ENCODE measurements at places on chromosomes 7 and 10.
A peak's percentile ranks its signal among the peaks of the same experiment; 100 is the strongest.

DNA sequence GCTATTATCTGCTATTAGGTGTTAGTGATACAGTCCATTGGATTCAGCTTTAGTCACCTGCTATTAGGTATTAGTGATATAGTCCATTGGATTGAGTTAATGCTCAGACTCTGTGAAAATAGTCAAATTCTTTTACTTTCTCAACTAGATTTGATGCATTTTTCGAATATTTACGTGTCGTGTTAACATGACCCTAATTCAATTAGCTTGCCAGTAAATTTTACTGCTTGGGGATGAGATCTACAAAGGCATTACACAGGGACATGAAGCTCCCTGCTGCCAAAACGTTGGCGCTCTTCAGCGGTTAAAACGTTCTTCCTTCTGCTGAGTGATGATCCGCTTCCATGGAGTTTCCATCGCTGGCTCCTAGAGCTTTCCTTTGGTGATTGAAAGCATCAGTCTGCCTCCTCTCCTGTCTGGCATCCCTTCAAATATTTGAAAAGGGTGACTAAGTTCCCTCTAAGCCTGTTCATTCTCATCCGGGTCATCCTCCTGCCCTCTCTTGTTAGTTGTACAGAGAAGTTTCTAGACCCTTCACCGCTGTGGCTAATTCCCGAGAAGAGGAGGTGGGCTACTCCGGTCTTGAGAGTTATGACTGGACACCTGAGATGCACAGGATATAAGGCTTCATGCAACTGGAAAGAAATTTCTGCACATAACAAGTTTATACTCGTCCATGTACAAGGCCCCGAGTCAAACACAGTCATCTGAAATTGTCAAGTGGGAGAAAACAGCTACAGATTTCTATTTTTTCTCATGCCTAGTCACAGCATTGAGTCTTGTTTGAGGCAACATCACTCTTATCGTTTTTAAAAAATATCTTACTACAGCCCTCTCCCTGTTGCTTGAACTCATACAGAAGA is 254.0 kb downstream of the KLF6 start:
- no peak for DNase-seq

GRCh38 chr7:107809179-107809578 is 6.2 kb upstream of the SLC26A3 start:
- no peak for DNase-seq

GRCh38 chr10:79438699-79439085 is 6.7 kb downstream of the ZCCHC24 start:
- no peak for DNase-seq

DNA sequence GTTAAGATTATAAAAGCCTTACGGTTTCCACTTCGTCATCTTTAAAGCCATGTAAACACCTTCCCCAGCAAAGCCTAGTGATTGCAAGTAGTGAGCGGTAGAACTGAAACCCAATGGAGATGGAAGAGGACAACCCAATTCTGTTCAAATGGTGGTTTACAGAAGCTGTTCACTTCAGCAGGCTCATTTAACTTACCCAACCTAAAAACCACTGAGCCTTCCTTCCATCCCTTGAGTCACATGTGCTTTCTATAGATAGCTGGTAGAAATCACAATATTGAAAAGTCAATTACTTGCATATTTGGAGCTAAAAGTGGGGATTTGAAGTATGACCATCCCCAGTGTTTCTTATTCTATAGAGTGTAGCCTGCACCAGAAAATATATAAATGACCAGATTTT is 667.7 kb downstream of the SUGCT start:
- no peak for DNase-seq

DNA sequence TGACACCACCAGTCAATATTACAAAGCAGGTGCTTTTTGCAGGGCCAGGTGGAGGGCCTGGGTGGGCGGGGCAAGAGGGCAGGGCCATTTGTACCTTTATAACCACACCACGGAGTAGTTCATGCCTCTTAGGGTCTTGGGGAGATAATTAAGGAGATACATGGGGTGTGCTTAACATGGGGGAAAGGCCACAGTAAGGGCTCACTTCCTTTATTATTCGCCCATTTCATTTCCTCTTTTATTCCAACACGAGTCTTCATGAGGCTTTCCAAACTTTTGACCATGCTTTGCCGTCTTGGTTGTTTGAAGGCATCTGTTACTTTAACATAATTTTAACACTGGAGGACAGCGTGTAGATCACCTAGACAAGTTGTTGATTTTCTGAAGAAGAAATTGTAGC is 33.3 kb upstream of the LYZL2 start:
- DNase-seq, result no peak

GRCh38 chr7:155610633-155611193 is 33.7 kb upstream of the RBM33 start:
- DNase-seq, result no peak

DNA sequence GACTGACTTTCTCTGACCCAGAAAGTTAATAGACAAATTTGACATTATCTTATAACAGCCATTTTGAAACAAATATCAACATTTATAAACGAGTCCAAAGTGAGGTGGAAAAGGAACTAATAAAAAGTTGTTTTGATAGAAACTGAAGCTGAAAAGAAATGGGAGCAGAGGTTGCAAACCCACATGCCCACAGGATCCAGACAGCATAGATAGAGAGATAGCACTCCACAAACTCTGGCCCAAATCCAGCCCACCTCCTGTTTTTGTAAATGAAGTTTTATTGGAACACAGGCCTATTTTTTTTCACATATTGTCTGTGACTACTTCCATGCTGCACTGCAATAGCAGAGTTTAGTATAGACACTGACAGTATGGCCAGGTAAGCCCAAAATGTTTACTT is 171.9 kb downstream of the PRKG1 start:
- no peak for DNase-seq

- peak; percentile 91 for DNase-seq
Measured at GRCh38 chr10:78913219-78914059, 155.3 kb upstream of the ZMIZ1 start.

- DNase-seq, result no peak
Measured at GRCh38 chr7:49513911-49514310, 259.5 kb upstream of the VWC2 start.
